ENCODE measurements at places on chromosomes 6 and 20.

DNA sequence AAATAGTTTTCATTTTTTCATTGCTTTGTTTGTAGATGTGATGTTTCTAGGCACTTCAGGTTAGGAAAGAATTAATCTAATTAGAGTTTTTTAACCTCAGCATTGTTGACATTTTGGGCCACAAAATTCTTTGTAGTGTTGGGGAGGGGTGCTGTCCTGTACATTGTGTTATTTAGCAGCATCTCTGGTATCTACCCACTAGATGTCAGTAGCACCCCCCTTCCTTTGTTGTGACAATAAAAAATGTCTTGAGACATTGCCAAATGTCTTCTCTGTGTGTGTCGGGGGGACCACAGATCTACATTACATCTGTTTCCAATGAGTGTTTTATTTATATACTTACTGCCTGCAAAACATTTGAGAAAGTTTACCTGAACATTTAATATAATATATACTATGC, 45.6 kb downstream of the EYA4 start:
- no peak for DNase-seq

DNA sequence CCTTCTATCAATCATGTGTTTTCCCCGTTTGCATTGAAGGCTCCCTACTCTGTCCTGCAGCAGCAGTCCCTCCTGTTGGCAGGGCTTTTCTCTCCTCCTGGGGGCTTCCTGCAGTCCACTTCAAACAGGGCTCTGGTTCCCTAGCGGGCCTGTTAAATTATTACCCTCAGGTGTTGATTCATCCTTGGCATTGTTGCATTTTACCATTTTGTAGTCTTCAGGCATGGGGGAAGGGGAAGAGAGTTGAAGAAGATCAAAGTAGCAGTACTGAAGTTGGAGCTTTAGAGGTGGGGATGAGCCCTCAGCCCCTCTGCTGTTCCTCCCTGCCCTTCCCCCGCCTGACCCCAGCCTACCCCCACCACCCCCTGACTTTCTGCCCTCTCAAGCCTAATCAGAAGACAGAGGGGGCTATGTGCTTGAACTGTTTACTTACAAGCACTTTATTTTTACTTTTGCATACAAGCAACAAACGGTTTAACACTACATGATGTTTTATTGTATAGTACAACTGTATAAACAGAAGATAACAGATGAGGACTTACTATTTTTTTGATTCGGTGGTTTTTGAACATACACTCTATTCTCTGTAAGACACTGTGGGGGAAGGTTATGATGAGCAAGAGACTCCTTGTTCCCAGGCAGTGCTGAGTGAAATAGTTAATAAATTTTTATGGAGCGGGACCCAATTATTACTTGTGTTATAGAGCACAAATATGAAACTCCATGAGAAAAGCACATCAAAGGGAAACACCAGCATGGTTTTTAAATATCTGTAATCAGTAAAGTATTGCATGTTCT, 169.7 kb downstream of the EYA4 start:
- DNase-seq = no peak

DNA sequence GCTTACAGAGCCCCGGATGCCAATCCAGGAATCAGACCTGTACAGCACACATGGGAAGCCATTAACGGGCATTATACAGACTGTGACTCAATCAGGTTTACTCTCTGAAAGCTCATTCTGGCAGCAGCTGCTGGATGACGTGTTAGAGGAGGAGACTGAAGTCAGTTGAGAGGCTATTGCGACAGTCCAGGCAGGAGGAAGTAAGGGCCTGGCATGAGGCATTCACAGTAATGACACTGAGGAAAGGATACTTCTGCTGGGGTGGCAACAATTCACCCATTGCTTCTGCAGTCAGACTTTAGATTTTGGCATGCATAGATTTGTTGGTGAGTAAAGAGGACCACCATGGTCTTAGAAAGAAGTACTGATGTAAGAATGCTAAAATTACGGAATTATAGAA, 151.0 kb upstream of the HEY2 start:
- no peak for DNase-seq

DNA sequence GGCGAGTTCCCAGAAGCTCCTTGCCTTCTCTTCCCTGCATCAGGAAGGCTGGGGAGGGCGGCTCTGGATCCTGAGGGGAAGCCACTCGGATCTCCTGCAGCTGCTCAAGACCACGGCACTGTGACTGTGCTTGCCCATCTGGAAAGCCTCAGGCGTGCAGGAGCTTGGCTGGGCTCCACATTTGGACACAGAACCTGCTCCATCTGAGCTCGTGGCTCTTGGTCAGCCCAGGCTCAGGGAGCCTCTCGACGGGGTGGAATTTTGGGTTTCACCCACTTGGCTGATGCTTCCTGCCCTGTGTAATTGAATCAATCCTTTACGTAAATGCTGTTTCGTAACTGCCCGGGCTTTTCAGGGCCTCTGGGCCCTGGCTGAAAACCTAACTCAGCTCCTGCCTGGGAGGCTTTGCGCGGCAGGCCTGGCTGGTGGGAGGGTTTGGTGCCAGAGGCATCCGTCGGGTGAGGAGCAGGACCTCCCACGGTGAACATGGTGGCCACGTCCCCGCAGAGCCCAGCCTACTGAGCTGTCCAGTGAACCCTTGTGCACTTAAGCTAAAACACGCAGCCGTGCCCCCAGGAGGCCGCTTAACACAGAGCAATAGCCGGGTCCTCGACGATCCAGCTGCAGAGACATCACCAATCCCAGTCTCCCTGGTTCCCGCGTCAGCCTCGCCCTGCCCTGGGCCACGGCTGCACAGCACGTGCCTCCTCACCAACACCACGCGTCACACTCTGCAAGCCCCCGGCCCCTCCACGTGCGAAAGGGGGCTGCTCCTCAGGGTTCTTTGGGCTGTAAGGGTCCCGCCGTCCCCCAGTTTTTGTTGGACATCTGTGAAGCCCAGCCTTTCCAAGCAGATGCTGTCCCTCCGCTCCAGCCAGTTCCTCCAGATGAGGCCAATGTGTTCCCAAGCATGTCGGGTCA, 241.0 kb downstream of the DLL1 start:
- DNase-seq = no peak

- DNase-seq = no peak
These were observed 29.1 kb downstream of the OPN5 start for GRCh38 chr6:47810885-47811284.

DNA sequence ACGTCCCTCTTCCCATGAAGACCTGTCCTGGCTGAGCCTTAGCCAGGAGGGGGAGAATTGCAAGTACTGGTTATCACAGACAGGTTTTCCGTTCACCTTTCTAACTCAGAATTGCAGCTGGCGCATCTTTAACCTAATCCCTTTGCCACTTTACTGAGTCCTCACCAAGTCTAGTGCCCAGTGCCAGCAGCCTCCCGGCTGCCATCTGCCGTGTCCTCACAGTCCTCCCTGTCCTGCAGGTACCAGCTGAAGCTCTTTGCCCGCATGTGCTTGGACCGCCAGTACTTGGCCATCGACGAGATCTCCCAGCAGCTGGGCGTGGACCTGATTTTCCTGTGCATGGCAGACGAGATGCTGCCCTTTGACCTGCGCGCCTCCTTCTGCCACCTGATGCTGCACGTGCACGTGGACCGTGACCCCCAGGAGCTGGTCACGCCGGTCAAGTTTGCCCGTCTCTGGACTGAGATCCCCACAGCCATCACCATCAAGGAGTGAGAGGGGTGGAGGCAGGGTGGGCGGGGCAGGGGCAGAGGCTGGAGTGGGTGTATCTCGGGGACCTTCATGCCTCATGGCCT, 41.3 kb downstream of the UQCC2 start:
- DNase-seq = no peak

GRCh38 chr6:137810554-137811120, 56.4 kb upstream of the TNFAIP3 start:
- no peak for DNase-seq

DNA sequence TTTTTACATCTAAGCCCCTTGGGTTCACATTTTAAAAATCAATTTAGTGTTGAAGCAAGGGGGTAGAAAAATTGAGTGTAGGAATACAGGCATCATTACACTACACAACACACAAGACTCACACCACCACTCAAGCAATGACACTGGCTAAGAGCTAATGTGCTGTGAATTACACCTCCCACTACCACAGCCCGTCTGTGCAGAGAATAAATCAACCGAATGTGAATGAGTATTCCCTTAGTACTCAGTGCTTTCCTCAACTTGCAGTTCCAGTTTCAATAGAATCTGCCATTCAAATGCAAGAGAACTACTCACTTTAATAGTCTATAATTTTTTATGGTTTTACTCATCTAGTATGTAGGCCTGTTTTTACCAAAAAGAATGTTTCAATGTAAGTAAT, 114.4 kb downstream of the PDSS2 start:
- no peak for DNase-seq

- DNase-seq = no peak
These were observed 35.9 kb upstream of the TBC1D22B start for GRCh38 chr6:37221585-37222124.

DNA sequence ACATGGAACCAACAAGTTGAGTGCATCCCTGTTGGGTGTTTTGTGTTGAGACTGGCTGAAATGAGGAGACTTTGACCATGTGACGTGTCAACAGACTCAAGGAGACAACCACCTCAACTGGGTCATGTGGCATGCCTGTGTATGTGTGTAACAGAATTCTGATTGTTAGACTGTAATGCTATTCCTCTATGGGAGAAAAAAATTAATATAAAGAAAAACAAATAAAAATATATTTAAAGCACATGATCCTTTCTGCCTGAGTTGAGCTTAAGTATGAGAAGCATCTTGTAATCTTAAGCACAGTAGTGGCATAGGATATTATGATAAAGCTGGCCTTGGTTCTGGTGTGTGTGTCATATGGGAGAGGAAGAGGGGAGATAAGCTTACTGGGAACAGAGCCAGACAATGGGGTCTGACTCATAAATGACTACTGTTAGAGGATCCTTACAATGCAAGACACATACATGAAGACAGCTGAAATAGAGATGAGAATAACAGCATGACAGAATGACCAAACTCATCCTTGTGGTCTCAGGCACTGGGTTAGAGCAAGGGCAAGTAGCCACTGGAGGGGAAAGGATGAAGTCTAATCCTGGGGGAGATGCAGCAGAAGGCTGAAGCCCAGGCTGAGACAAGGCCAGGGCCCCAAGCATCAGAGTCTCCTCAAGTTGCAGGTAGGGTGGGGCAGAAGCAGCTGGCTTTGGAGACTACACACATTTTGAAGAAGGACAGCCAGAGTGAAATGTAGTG, 9.2 kb downstream of the TP53INP2 start:
- DNase-seq = no peak

DNA sequence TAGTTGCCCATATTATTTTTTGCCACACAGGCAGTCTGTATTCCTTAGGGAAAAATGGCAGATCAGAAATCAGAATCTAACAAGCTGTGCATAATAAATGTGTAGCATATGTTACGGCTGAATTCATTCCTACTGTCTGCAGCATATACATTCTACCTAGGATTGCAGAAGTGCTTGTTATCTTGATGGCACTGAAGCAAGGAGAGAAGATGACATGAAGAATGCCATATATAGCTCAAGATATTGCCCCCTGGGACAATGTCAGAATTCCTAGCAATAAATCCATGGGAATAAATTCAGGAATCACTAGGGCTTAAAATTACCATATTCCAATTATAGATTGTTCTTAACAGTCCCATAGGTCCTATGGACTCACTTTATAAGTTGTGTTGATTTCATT, 293.0 kb upstream of the CNR1 start:
- no peak for DNase-seq

DNA sequence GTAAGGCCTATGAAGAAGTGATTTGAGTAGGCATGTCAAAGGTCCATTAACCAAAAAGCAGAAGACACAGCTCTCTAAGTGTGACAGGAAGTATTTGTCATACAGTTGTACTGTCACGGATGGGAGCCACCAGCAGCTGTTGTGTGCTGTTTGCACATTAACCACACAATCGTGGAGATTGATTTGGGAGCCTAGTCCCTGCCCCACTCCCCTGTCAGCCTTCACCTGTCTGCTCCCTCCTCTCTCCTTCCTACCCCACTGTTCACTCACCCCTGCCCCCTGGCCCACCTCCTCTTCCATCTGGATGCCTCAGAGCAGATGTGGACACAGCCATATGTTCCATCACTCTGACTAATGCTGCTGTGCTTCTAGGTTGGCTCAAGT, 124.7 kb upstream of the SPACA1 start:
- no peak for DNase-seq

DNA sequence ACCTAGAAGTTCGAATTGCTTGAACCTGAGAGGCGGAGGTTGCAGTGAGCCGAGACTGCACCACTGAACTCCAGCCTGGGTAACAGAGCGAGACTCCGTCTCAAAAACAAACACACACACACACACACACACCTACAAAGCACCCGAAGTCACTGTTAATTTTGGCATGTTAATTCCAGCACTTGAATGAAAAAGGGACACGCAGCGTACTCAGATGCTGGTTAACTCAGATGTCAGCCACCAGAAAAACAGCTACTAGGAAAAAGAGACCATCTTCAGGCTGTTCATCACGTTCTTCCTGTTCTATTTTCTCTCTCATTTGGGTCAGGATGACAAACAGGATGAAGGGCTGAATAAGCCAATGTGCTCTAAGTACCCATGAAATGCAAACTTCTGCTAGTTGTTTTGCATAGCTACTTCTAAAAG, 46.9 kb downstream of the BLOC1S5 start:
- no peak for DNase-seq

- DNase-seq = no peak
These were observed 260.3 kb downstream of the ALDH8A1 start for GRCh38 chr6:134689641-134690040.

DNA sequence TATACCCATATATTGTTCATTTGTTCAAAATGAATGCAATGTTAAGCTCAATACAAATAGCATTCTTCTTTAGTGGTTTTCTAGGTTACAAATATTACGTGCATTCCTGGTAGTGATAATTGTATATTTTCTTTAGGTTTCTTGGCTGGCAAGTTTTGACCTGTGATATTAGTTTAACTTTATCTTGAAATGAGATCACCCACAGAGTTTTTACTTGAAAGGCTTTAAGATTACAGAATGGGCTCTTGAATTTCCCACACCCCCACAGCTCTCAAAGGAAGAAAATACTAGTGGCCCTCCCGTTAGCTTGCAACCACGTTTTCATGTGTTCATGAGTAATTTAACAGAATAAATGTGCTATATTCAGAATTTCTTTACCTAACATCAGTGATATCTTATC, 1315.5 kb upstream of the GJE1 start:
- DNase-seq = no peak

DNA sequence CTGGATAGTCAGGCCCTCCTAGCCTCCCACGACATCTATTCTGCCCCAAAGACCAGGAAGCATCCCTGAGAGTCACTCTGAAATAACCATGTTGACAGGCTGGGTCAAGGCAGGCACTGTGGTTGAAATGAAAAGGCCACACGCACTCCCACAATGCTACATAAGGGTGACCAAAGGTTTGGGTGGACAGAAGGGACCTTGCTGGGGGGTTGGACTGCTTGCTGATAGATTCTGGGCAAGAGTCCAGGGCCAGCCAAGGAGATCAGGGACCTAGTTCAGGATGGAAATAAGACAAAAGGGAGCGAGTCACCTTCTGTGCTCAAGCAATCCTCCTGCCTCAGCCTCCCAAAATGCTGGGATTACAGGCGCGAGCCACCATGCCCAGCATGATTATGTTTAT, 32.5 kb upstream of the DSN1 start:
- DNase-seq = no peak

- DNase-seq = no peak
These were observed 85.6 kb downstream of the MRPL14 start for GRCh38 chr6:44041461-44042260.
